ENCODE measurements at places on chromosomes 2 and 18.

GRCh38 chr2:62512384-62512783 lies 6.4 kb upstream of the TMEM17 start:
- no peak for DNase-seq

DNA sequence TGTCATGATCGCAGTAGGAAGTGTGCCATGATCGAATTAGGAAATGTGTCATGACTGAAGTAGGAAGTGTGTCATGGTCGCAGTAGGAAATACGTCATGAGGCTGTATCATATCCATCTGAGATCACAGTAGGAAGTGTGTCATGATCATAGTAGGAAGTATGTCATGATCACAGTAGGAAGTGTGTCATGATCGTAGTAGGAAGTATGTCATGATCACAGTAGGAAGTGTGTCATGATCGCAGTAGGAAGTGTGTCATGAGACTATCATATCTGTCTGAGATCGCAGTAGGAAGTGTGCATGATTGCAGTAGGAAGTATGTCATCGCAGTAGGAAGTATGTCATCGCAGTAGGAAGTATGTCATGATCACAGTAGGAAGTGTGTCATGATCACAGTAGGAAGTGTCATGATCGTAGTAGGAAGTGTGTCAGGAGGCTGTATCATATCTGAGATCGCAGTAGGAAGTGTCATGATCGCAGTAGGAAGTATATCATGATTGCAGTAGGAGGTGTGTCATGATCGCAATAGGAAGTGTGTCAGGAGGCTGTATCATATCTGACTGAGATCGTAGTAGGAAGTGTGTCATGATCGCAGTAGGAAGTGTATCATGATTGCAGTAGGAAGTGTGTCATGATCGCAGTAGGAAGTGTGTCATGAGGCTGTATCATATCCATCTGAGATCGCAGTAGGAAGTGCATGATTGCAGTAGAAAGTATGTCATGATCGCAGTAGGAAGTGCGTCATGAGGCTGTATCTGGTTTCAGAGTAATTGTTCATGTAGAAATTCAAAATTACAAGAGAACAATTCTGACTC lies 56.4 kb upstream of the NFATC1 start:
- no peak for DNase-seq

DNA sequence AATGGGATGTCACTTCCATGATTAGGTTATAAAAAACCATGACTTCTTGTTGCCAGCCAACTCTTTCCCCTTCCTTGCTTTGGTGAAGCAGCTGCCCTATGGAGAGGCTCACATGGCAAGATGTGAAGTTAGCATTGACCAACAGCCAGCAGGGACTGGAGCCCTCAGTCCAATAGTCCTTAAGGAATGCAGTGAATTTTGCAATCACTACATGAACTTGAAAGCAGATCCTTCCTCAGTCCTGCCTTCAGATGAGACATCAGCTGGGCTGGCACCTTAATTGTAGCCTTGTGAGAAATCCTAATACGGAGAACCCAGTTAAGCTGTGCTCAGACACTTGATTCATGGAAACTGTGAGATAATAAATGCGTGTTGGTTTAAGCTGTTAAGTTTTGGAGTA lies 61.8 kb downstream of the ATP8B1 start:
- DNase-seq: no peak

DNA sequence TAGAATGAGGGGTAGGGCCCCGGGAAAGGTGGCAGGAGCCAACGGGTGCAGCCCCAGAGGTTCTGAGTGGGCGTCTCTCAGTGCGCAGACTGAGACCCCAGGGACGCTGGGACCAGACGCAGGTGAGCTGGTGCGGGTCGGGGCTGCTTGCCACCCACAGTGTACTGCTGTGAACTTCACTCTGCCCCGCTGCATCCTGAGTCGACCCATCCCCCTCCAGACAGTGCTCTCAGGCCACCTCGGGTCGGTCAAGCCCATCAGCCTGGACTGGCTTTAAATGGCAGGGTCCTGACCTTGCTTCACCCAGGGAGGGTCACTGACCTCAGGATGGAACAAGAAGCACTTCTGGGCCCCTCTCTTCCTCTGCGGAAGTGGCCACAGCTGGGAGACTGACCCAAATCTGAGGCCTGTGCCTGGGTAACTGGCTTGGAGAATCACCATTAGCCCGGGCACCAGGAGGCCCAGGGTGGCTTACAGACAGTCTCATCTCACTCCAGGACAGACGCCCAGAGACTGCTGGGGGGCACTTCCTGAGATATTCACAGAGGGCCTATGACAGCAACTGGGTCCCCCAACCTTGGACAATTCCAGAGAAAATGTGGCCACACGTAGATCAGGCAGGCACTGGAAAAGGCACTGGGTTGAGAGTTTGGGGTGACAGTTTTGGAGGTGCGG lies 23.7 kb upstream of the BOK start:
- no peak for DNase-seq

- peak; percentile 3 for DNase-seq
Measured at GRCh38 chr18:10851824-10852319, 297.5 kb downstream of the PIEZO2 start.

DNA sequence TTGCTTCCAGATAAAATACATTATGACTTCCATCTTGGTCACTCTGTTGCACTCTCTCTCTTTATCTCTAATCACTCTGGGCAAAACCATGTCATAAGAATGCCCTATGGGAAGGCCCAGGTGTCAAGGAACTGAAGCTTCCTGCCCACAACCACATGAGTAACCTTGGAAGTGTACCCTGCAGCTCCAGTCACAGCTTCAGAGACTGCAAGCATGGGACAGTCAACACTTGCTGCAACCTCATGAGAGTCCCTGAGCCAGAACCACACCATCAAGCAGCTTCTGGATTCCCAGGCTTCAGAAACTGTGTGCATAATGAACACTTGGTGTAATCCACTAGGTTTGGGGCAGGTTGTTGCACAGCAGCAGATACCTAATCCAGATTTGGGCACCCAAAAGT lies 121.1 kb upstream of the BCL2L11 start:
- no peak for DNase-seq

GRCh38 chr2:241074065-241074818 lies 27.8 kb downstream of the MTERF4 start:
- DNase-seq: no peak

DNA sequence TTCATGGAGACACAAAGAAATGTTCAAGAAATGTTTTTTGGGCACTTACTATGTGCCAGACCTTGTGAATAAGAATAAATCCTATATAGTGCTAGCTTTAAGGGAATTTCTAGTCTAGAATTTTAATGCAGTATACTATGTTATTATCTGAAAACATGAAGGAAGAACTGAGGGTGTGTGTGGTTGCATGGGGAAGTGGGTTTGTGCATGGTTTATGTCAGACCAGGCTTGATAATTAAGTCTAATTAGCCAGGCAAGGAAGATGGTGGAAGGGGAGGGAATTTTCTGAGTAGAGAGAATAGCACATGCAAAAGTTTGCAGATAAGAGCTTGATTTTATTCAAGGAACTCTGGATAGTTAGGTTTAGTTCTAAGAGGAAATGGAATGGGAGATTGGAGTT lies 6.5 kb downstream of the RBBP8 start:
- DNase-seq: no peak

GRCh38 chr18:47262301-47263149 lies 11.1 kb upstream of the SKOR2 start:
- no peak for DNase-seq

- no peak for DNase-seq
Measured at GRCh38 chr18:32175265-32175664, 14.6 kb upstream of the MEP1B start.

GRCh38 chr2:201959626-201960025 lies 74.0 kb upstream of the FZD7 start:
- no peak for DNase-seq

DNA sequence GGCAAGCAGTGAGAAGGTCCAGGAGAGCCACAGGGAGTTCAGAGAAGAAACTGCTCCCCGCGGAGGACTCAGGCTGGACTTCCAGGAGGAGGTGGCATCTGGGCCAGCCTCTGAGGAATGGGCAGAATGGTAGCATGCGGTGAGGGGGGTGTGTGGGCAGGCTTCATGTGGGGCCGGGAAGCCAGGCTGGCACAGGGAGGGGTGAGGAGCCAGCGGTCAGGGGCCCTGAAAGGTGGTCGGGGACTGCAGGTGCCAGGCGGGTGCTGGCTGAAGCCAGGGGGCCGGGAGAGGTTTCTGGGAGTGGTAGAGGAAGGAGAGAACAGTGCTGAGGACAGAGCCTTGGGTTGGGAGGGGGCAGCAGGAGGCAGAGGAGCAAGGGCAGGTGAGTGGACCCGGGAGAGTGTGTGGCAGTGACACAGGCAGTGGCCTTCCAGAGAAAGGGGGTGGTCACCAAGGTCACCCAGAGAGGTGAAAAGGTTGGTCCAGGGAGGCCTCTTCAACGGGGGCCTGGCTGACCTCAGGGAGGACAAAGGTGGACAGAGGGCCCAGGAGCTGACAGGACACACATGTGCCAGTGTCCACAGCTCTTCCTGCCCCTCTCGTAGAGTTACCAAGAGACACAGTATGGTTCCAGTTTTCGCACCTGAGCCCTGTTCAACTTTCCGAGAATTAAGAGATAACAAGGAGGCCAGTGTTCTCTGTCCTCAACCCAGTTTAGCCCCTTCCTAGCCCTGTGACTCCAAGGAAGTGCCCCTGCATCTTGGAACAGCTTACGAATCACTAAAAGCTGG lies 101.2 kb upstream of the ASB18 start:
- no peak for DNase-seq

GRCh38 chr18:73283032-73283431 lies 415.2 kb upstream of the NETO1 start:
- no peak for DNase-seq

DNA sequence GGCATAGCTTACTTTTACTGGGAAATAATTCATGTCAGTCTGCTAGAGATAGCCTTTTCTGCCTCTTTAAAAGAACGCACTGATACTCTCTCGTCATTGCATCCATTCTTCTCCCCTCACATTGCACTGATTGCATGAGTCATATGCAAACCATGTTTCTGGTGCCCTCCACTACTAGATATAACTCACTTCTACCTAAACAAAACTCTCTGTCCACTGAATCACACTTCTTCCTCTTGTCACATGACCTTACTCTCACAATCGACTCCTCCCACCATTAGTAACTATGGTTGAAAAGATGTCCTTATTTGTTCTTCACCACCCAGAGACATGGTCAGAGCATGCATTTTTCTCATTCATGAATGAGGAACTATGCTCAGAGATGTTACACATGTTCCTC lies 158.0 kb downstream of the CSRNP3 start:
- DNase-seq: no peak

- no peak for DNase-seq
Measured at GRCh38 chr2:54572262-54572635, 116.1 kb downstream of the SPTBN1 start.

GRCh38 chr2:229170916-229171315 lies 100.2 kb downstream of the PID1 start:
- DNase-seq: no peak

GRCh38 chr18:6866552-6867085 lies 137.1 kb downstream of the ARHGAP28 start:
- DNase-seq: no peak

DNA sequence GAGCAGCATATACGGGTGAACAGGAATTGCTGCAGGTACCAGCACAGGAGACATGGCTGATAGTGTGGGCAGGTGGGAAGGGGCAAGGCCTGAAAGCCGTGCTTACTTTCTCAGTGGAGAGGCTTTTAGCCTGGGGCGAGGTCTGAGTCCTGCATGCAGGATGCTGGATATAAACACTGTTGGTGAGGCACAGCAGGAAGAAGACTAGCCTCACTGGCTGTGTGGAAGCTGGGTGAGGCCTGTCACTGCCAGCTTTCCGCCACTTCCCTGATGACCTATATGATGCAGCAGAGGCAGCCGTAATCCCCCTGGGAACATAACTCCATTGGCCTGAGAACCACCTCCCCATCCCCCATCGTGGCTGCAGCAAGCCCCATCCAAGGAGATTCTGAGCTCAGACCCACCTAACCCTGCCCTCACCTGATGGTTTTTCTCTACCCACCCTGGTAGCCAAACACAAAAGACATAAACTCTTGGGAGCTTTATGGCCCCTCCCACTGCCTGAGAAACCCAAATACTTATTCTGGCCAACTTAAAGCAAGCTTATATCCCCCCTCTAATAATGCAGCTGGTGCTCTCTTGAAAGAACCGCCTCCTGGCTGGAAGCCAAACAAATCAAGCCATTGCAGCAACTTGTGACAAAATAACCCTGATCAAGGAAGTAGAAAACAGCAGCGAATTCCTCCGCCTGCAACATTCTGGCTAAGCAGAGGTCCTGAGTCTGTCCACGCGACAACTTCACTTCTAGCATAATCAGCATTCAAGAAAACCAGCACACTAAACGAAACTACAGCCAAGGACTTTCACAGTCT lies 54.6 kb upstream of the DSC1 start:
- no peak for DNase-seq
